ENCODE measurements at places on chromosomes 7 and 10.

GRCh38 chr7:45342236-45342635, 184.6 kb downstream of the RAMP3 start:
- DNase-seq = peak; percentile 8

- no peak for DNase-seq
These were observed 42.7 kb downstream of the GNAT3 start for GRCh38 chr7:80468931-80469714.

DNA sequence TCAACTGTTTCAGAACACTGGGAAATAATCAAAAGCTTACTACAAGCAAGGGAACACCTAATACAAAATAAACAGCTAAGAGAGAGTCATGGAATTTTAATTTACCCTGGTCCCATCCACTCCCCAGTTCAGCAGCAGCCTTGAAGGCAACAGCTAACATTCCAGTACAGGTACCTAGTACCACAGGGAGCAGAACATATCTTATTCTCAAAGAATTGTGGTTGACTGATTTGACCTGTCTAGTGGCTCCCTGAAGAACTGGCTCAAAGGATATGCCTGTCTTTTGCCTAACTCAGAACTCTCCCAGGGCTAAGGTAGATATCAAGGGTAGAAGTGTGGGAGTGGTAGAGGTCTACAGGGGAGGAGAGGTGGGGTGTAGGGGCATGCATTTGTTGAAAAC, 32.3 kb downstream of the SMURF1 start:
- DNase-seq = no peak

GRCh38 chr10:31760674-31761081, 168.0 kb downstream of the ARHGAP12 start:
- no peak for DNase-seq

DNA sequence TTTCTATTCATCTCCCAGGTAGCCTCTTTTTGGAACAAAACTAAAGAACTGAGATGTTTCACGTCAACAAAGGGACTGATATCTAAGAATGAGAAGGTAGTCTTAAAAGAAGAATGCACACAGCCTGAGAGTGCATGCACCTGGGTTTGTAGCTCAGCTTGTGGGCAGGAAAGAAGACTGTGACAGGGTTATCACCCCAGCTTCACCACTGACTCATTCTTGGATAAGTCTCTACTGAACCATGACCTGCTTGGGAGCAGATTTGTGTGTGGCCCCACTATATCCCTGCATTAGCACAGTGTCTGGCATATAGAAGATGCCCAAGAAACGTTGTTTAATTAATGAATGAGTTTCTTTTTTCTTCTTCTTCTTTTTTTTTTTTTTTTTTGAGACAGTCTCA, 187.5 kb downstream of the GPAM start:
- DNase-seq = no peak

- DNase-seq = no peak
These were observed 145.2 kb downstream of the ST7 start for GRCh38 chr7:117098457-117098856.

- DNase-seq = no peak
These were observed 22.2 kb upstream of the BMPER start for GRCh38 chr7:33882950-33883670.
